ENCODE measurements at places on chromosomes 1 and 21.

GRCh38 chr1:118485757-118486156, 300.7 kb upstream of the SPAG17 start:
- DNase-seq = no peak

GRCh38 chr21:37392441-37392840, 25.9 kb downstream of the DYRK1A start:
- DNase-seq = no peak

DNA sequence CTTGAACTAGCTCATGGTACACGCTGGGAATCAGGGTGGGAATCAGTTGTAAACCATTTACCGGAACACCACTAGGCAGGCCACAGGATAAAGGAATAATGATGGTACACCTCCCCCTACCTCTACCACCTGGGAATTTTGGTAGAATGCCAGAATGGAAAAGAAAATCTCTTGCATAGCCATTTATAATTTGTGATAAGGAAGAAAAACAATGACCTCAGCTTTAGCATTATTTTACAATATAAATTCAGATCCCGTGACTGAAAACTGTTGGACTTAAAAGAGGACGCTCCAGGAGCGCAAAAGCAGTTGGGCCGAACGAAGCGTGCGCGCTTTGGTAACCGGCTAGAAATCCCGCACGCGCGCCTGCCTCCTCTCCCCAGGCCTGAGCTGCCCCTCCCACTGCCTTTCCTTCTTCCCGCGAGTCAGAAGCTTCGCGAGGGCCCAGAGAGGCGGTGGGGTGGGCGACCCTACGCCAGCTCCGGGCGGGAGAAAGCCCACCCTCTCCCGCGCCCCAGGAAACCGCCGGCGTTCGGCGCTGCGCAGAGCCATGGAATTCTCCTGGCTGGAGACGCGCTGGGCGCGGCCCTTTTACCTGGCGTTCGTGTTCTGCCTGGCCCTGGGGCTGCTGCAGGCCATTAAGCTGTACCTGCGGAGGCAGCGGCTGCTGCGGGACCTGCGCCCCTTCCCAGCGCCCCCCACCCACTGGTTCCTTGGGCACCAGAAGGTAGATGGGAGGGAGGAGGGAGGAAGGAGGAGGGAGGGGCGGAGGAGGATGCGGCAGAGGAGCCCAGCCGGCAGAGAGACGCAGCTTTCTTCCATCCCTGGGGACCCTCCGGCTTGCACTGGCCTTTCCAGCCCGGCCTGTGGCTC, at the start of gene CYP4X1:
Gene CYP4X1 (plus strand): TSS at position 402 of the 873 bp plus-strand sequence. CDS start 149 bp downstream, at position 551.
- DNase-seq = no peak

- no peak for DNase-seq
Measured at GRCh38 chr1:18805925-18806849, 53.3 kb downstream of the TAS1R2 start.

DNA sequence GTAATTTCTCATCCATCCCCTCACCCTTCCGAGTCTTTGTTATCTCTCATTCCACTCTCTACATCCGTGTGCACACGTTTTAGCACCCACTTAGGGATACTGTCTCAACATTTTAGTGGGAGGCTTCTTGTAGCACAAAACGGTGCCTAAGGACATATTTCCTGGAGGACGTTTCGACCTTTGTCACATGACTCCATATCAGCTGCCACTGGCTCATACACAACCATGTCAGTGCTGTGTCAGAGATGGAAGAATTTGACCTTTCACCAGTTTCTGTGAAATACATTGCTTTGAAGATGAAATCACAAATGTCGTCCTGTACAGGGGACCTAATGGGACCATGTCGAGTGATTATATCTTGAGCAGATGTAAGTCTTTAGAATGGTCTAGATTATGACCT, 15.6 kb downstream of the B3GALT5 start:
- no peak for DNase-seq

GRCh38 chr1:143653429-143653802, 318.4 kb downstream of the FAM72C start:
- DNase-seq = no peak

- no peak for DNase-seq
Measured at GRCh38 chr1:32342704-32343103, 6.7 kb upstream of the MARCKSL1 start.

DNA sequence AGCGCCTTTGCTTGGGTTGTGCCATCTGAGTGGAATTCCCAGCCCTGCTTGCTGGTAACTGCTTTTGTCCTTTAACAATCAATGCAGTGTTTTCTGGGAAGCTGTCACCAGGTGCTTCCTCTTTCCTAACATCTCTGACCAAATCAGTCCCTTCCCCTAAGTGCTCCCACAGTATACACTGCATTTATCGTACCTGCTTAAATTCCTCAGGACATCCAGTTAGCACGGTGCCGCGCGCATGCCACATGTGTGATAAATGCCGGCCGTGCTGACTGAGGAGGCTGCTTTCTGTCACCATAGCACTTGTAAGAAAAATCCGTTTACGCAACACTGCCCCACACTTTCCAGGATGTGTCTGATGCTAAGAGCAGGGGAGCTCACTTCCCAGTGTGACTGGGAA, 115.4 kb downstream of the BCAR3 start:
- DNase-seq = no peak

DNA sequence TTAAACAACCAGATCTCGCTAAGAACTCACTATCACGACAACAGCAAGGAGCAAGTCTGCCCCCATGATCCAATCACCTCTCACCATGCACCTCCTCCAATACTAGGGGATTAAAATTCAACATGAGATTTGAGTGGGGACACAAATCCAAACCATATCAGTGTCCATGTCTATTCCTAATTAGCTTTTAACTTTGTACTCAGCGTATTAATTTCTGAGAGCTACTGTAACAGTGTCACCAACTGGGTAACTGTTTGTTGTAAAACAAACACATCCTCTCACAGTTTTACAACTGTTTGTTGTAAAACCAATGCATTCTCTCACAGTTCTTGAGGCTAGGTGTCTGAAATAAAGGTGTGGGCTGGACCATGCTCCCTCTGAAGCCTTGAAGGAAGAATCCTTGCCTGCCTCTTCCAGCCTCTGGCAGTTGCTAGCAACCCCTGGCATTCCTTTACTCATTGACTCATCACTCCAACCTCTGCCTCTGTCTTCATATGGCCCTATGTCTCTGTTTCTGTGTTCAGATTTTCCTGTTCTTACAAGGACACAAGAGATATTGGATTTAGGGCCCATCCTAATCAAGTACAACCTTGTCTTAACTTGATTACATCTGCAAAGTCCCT, 121.2 kb downstream of the LTN1 start:
- no peak for DNase-seq

GRCh38 chr21:39720126-39720778, 24.7 kb upstream of the IGSF5 start:
- no peak for DNase-seq

GRCh38 chr1:213154056-213154685, 103.1 kb downstream of the RPS6KC1 start:
- DNase-seq = no peak

DNA sequence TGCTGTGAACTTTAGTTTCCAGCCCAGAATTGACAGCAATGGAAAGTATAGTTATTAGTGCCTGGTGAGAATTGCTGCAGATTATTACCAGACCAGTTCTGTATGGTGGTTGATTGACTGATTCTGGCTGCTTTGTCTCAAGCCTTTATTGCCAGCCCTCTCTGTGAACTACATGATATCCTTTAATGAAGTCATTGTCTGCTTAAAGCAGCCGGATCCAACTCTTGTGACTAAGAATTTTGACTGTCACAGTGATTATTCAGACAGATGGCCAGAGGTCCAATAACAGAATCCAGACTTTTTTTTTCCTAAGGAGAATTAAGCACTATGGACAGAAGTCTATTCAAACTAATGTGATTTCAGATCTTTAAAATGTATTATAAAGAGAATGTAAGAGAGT, 1548.6 kb upstream of the B3GALT2 start:
- DNase-seq = no peak

GRCh38 chr1:165508291-165508690, 35.5 kb upstream of the LRRC52 start:
- DNase-seq = no peak

- DNase-seq = no peak
Measured at GRCh38 chr1:8389958-8390535, 72.1 kb downstream of the SLC45A1 start.

- DNase-seq = no peak
Measured at GRCh38 chr1:12528021-12528852, 89.8 kb downstream of the DHRS3 start.

- DNase-seq = no peak
Measured at GRCh38 chr1:109567877-109568672, 19.7 kb downstream of the GNAI3 start.

- no peak for DNase-seq
Measured at GRCh38 chr1:81113688-81114087, 687.0 kb upstream of the ADGRL2 start.

- no peak for DNase-seq
Measured at GRCh38 chr1:86821956-86822355, 92.0 kb downstream of the SELENOF start.

- no peak for DNase-seq
Measured at GRCh38 chr1:158793604-158794003, 12.6 kb upstream of the OR6N2 start.
